Ovary (tissue), 10 donors: ENCODE measurements at places on chromosomes 2 and 18. TPM values are rescaled to one million over a fixed set of nuclear protein-coding genes. Genes with fewer than 3 reads are reported as not detected.

Gene NT5C1B
- total RNA-seq: not detected

Gene ACKR3
- total RNA-seq: 7.4 TPM

Gene ALPI
- not detected for total RNA-seq

Gene GPR35
- 3.4 TPM for total RNA-seq

Gene DNER
- not detected for total RNA-seq

Gene PAX8
- 9.6 TPM for total RNA-seq

- no peak overlapping the region for H3K4me3 ChIP-seq
- no peaks in the 10 kb centered on the region for H3K36me3 ChIP-seq
- no peaks in the 10 kb centered on the region for H3K27me3 ChIP-seq
- no peak overlapping the region for H3K27ac ChIP-seq
- DNase-seq: no peak
These were observed 322.0 kb downstream of the PRKCE start for GRCh38 chr2:45973426-45973825.

DNA sequence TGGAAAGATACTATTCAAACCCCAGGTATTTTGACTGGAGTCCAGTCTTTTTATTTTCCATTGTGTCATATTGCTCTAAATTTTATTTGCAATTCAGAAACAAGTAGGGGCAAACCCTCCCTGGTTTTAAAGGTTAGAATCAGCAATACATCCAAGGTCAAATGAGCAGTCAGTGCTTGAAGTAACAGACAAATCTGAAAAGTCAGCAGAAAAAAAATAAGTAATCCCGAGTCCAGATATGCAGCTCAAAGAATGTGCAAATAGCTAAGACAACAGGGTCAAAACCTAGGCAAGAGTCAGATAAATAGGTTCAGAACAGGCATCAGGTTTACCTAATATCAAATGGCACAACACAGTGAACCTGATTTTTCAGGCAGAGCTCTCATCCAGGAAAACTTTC is 367.0 kb downstream of the STK39 start:
- H3K4me1 ChIP-seq: no peaks in the 10 kb centered on the region
- H3K27ac ChIP-seq: no peak overlapping the region
- no peak for DNase-seq

DNA sequence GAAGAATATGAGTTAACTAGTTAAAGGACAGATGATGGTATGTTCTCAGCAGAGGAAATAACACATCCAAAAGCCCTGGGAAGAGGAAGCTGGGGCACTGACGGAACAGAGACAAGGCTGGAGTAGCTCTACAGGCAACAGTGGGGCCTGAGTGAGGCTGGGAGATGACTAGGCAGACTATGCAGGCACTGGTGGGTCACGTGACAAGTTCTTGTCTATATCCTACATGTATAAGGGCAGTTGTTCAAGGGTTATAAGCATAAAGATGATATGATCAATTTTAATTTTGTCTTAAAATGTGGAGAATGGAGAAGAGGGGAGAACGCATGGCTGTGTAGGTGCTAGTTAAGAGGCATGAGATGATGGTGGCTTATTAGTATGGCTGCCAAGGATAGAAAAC is 68.6 kb downstream of the KCNS3 start:
- H3K4me3 ChIP-seq: no peak overlapping the region
- no peaks in the 10 kb centered on the region for H3K36me3 ChIP-seq
- H3K4me1 ChIP-seq: no peaks in the 10 kb centered on the region
- H3K27ac ChIP-seq: no peak overlapping the region
- DNase-seq: no peak
- H3K27me3 ChIP-seq: no peaks in the 10 kb centered on the region

GRCh38 chr18:378079-378478 is 110.2 kb upstream of the THOC1 start:
- no peaks in the 10 kb centered on the region for H3K4me1 ChIP-seq
- no peaks in the 10 kb centered on the region for H3K27me3 ChIP-seq
- H3K36me3 ChIP-seq: no peaks in the 10 kb centered on the region

DNA sequence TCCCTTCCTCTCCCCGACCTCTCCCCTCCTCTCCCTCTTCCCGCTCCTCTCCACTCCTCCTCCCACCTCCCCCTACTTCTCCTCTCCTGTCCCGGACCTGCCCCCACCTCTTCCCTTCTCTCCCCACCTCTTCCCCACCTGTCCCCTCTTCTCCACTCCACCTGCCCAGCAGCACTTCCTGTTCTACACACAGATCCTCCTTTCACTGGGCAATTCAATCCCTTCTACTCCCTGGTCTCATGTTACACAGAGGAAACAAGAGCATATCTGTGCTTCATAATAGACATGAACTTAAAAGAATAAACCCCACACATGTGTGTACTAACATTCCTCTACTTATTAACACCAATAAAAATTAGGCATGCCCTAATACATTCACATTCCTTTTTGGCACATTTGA is 34.8 kb downstream of the TIMM21 start:
- H3K4me1 ChIP-seq: no peaks in the 10 kb centered on the region
- H3K36me3 ChIP-seq: no peaks in the 10 kb centered on the region
- no peaks in the 10 kb centered on the region for H3K27me3 ChIP-seq
- DNase-seq: no peak
- no peak overlapping the region for H3K4me3 ChIP-seq
